Suppressor macrophage treated with lipopolysaccharide for 4 hours (primary cell): ENCODE measurements at places on chromosomes 2 and 18.
A peak's percentile ranks its signal among the peaks of the same experiment; 100 is the strongest.

DNA sequence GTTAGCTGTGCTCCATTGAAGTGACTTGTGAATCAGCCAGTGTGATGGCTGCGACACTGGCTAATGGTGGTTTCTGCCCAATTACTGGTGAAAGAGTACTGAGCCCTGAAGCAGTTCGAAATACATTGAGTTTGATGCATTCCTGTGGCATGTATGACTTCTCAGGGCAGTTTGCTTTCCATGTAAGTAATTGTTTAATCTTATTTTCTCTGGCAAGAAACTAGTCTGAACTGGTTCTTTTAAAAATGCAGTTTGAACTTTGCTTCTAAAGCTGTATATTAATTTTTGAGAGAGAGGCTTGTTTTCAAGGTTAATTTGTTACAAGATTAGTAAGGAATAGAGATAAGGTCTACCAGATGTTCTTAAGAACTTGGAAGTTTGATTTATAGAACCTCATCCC, 46.7 kb downstream of the GLS start:
- no peak for DNase-seq

- DNase-seq: no peak
Measured at GRCh38 chr2:230075988-230076631, 7.4 kb upstream of the SLC16A14 start.

DNA sequence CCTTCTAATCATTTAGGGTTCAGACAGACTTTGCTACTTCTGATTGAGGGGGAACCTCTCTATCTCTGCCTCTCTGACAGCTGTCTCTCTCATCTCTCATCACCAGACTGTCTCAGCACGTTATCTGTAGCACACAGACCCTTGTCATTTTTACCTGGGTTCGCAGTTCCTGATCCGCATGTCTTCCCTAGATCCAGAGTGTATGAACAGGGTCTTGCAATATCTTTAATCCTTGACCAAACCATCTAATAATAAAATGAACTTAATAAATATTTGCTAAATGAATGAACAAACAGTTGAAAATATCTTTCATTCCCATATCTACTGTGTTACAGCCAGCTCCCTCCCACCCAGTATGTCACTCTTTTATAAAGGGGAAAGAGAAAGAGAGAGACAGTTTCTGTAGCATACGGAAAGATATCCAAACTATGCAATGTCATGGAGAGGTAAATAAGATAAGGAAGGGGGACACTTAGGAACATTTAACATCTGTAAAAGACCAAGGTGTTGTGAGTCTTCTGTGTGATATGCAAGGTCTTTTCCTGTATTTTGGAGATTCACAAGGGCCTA, 507.6 kb downstream of the SUCLG1 start:
- DNase-seq: no peak

DNA sequence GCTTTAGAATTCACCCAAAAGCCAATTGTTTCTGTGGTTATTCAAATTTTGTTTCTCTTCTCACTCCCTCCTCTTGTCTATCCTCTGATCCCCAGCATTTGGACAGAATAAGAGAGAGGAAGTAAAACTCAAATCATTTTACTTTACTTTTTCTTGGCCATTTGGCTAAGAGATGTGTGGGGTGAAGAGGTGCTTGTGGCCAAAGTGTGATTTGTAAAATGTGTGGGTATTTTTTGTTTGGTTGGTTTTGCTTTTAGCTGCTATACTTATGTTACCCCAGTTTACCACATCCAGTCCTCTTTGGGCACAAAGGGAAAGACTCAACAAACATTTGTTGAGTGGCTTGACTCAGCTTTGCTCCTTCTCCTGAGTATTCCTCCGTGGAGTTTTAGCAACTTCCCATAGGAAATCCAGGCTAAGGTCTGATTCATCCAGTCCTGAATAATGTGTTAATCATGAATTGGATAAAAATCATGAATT, 109.1 kb upstream of the CYP1B1 start:
- DNase-seq: peak; percentile 37

DNA sequence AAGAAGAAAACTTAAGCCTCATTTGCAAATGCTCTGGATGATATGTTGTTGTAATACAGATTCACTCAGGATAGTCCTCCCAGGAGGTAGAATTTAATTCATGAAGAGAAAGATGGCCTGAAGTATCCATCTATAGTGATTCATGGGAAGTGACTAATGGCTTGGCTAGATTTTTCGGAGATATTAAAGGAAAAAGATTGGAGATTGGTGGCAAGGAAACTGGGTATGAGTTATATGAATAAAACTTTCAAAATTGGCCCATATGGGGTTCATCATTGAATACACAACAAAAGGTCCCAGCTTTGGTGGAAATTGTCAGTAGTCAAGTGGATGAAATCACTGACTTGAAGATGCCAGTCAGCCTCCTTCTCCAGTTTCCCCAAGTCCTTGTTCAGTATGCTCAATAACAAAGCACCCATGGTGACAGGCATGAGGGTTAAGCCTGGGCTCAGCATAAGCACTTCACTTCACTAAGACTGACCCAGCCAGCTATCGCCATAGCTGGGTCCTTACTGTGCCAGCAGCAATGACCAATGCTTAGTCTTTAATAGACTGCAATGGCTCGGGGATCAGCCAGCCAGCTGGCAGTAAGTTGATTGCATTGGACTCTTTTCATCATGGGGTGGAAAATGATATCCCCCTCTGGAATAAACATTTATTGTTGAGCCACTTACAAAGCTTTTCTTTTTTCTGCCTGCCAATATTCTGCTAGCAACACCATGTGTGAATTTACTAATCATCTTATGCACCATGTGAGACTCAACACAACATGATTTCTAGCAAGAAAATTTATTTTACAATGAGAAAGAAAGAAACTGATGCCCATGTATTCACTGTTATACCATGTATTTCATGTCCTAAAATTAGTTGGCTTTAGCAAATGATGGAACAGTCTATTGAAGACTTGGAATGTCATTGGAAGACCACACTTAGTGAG, 176.6 kb upstream of the TACR1 start:
- DNase-seq: no peak

DNA sequence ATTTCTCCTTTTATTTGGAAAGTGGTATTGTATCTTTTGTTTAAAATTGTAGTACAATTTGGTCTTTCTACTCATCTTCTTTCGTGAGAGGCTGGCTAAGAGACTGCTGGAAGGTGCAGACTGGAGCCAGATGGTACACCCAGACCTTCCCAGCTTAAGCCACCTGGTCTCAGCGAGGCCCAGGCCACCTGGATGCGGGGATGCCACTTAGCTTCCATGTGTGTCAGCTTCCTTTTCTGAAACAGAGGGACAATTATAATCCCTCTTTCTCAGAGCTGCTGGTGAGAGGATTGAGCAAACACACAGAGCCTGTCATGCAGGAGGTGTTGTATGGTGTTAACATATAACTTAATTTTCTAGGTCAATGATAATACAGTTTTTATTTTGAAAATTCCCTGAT, 17.4 kb downstream of the FARP2 start:
- no peak for DNase-seq

- DNase-seq: no peak
Measured at GRCh38 chr2:61707984-61708852, 145.6 kb downstream of the FAM161A start.

GRCh38 chr2:229445019-229445418, 173.9 kb upstream of the PID1 start:
- peak; percentile 83 for DNase-seq

DNA sequence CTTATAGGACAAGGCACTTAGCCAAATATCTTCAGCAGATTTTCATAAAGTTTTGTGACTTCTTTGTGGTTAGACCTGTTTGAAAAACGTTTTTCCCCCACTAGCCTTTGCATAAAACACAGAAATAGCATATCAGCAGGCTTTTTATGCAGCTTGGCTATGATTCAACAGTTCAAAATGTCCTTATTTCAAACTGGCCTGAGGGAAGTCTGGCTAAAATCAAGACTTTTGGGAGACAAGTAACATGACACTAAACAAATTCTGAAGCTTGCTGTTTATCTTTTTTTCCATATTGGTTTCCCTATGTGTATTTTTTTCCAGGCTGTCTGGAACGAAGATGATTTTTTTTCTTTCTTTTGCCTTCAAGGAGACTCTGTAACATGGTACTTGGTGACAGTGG, 95.1 kb upstream of the L3MBTL4 start:
- DNase-seq: no peak

DNA sequence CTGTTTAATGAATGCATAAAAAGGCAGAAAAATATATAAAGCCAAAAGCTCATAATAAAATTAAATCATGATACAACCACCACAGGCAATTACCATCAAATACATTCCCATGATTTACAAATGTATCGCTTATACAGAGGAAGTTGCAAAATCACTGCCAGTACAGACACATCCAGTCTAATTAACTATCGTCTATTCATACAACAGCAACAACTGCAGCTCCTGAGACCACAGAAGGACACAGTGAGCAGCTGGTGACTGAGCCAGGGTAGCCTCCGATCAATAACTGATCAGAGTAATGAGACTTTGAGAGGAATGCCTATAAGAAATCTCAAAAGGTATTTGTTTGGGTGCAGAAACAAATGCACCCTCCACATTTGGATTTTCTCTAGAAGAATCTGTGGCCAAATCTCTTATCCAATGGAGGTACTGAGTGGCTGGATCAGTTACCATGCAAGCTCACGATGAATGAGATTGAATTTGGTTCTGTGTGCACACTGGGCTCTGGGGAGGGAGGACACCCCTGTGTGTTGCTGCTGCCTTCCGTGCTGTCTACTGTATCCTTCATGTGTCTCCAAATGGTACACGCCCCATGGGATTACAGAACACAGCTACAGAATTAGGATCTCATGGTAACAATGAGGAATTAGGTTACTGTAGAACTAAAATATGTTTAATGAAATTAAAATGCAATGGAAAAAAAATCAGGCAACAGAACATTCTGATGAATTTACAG, 119.6 kb downstream of the MBP start:
- peak; percentile 14 for DNase-seq

- DNase-seq: peak; percentile 18
Measured at GRCh38 chr2:176130147-176130956, 847 bp downstream of the HOXD8 start.

GRCh38 chr18:66571845-66572244, 32.0 kb downstream of the CDH19 start:
- no peak for DNase-seq

GRCh38 chr2:49162151-49162550, 7.8 kb upstream of the FSHR start:
- DNase-seq: no peak

DNA sequence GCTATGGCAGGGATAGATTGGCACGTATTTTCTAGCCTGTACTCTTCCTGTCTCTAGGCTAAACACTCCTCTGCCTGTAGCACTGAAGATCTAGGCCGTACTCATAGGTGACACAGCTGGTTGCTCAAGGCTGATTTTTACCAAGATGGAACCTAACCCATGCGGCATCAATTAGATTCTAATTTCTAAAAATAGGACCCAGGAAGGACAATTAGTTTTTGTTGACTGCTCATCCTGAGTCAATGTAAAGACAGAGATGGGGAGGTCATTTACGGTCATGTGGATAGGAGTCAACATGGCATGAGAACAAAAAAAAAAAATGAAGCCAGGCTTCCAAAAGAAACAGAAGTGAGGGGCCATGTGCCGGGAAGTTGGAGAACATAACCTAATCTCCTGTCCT, 360.7 kb upstream of the ETAA1 start:
- DNase-seq: no peak

DNA sequence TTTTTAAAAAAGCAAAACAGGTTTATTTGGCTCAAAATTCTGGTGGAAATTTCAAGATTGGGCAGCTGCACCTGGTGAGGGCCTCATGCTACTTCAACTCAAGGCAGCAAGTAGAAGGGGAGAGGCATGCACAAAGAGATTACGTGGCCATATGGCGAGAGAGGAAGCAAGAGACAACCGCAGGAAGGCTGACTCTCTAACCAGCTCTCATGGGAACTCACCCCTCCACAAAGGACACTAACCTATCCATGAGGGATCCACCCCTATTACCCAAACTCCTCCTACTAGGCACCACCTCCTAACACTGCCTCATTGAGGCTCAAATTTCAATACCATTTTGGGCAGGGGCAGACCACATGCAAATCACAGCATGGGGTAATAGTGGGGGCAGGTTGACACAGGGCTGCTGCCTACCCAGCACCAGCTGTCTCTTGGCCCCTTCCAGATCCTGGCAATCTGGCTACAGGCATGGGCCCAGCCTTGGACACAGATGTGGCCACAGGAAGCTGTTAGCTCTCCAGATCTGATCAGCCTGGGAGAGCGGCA, 2.0 kb upstream of the CAPN10 start:
- peak; percentile 76 for DNase-seq

GRCh38 chr2:17482651-17483050, 35.6 kb downstream of the RAD51AP2 start:
- DNase-seq: no peak

DNA sequence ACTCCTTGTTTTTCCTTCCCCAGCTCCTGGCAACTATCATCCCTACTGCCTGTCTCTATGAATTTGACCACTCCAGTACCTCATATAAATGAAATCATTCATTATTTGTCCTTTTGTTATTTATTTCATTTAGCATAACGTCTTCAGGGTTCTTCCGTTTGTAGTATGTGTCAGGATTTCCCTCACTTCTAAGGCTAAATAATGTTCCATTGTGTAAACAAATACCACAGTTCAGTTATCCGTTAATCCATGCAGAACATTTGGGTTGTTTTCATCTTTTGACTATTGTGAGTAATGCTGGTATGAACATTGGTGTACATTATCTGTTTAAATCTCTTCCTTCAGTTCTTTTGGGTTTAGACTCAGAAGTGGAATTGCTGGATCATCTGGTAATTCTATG, 18.8 kb downstream of the DYNC2LI1 start:
- no peak for DNase-seq

DNA sequence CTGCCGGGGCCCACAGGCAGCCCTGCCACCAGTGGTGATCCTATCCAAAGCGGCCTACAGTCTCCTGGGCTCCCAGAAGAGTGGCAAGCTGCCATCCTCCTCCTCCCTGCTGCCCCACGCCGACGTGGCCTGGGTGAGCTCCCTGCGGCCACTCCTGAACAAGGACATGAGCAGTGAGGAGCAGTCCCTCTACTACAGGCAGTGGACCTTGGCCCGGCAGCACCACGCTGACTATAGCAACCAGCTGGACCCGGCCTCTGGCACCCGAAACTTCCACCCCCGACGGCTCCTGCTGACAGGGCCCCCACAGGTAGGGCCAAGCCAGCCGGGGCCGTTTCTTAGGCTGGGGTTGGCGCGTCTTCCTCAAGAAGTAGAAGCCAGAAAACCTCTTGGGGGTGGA, 100.5 kb downstream of the ESCO1 start:
- DNase-seq: no peak

- DNase-seq: no peak
Measured at GRCh38 chr2:239584986-239585385, 184.2 kb upstream of the HDAC4 start.

- DNase-seq: peak; percentile 10
Measured at GRCh38 chr2:149732001-149732685, 144.6 kb upstream of the MMADHC start.
